ENCODE measurements at places on chromosomes 6 and 20.

DNA sequence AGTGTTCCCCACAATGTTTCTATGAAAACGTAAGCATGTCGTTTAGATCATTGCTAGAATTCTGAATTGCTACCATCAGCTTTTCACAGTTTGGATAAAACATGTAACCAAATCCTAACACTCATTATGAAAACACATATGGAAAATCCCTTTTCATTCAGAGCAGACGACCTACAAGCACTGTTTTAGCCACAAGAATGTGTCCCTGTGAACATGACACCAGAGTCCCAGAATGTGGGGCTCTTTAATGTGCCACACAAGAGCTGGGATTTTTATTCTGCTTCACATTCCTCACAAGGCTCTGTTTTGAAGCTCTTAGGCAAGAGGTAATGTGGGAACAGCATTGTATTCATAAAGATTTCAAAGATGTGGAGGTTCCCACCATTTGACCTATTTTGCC lies 141.1 kb upstream of the CITED2 start:
- DNase-seq, result no peak

GRCh38 chr20:33667245-33667675 lies 517 bp downstream of the ACTL10 start:
- no peak for DNase-seq

- no peak for DNase-seq
Measured at GRCh38 chr6:167731216-167731615, 95.5 kb upstream of the AFDN start.

- DNase-seq, result no peak
Measured at GRCh38 chr6:119566546-119567260, 217.1 kb upstream of the MAN1A1 start.

DNA sequence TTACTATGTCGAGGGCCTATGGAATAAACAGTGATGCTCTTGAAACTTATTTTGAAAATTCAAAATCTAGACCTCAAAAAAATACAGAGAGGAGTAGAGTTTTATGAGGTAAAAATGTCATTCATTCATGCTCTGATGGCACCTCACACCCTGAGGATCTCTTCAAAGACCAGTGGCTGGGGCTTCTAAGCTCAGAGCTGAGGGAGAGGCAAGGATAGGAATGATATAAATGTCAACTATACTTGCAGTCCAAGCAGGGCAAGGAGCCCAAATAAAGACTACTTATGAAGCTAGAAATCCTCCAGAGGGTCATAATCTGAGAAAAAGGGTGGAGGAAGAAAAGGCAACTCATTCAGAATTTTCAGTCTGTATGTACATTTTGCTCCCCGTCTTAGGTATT lies 136.7 kb upstream of the CARMIL1 start:
- no peak for DNase-seq

DNA sequence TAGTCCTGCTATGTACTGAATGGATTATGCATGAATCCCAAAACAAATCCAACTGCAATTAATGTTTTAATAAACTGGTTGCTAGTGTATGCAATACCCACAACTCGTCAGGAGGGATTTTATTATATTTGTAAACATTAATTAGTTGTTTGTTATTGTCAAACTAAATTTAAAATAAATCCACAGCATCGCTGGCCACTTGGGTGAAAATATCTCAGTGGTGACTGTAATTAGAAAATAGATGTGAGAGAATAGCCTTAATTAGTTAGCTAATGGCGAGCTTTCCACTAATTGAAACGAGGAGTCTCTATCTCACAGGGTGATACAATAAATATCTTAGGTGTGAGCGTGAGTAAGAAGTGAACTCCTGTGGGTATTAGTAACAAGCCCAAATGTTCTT lies 176.8 kb downstream of the LINC00237 start:
- DNase-seq, result no peak

GRCh38 chr6:165060720-165061119 lies 248.7 kb downstream of the C6orf118 start:
- DNase-seq, result no peak

DNA sequence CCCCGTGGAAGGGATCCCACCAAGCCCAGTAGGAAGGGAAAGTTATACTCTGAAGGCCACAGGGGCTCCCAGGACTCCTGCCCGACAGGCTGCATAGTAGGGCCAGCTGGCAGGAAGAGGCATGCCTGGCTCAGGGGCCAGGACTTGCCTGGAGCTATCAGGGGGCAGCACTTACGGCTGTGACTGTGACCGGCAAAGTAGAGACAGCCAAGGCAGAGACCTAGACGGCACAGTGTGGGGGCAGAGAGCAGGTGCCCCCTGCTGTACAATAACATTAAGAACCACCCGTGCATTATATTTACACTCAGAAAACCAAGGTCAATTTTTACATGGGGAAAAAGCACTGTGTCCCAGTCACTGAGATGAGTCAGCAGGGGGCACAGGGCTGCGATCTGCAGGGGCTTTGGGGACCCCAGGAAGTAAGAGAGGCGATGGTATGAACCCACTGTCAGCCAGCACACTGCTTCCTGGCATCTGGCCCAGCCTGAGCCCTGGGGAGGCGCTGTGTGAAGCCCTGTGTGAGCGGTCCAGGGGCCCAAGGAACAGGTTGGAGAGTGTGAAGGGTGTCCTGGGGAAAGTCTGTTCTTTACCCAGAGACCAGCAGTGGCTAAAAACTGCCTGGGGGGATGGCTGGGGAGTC lies 9.9 kb downstream of the CCDC167 start:
- DNase-seq, result no peak

DNA sequence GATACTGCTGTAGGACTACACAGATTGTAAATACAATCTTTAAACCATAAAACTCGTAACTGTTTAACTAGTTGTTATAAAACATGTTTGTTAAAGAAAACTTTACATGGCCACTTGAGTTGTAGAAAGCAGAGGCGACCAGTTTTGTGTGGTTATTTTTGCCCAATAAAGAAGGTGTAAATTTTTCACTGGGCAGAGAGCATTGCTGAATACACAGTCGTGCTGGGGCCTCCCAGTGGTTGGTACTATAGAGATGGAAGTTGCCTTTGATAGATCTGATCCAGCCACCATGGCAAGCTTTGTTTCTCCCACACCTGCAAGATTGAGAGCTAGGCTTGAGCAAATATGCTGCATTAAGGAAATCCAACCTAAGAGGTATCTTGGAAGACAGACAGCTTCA lies 34.0 kb upstream of the YWHAB start:
- no peak for DNase-seq

GRCh38 chr6:38789256-38789655 lies 74.1 kb downstream of the DNAH8 start:
- no peak for DNase-seq

DNA sequence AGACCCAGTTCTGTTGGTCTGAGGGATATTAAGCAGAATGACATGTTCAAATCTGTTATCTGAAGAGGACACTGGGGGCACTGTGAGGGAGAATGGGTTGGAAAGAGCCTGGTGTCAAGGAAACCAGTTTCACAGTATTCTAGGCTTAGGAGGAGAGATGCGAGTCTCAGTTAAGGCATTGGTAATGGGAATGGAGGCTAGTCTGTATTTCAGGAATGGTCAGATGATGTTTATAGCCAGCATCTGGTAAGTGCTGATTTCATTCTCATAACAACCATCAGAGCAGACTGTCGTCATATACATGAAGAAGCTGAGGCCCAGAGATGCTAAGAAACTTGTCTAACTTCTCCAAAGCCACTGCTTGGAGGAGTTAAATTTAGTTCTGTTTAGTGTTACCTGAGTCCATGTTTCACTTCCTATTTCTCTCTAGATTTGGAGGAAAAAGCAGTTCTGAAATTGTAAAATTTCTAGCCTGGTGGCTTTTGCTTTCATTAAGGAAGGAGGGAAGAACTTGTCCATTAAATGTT lies 242.0 kb downstream of the ARID1B start:
- no peak for DNase-seq

GRCh38 chr6:151379933-151380847 lies 11.2 kb downstream of the ZBTB2 start:
- no peak for DNase-seq

GRCh38 chr6:38990475-38990874 lies 58.1 kb upstream of the GLP1R start:
- DNase-seq, result no peak

- DNase-seq, result no peak
Measured at GRCh38 chr20:62888406-62888805, 26.8 kb upstream of the TCFL5 start.

- DNase-seq, result no peak
Measured at GRCh38 chr6:39207416-39208222, 21.7 kb downstream of the KCNK5 start.

GRCh38 chr6:37339741-37340638 lies 13.8 kb upstream of the RNF8 start:
- DNase-seq, result no peak

DNA sequence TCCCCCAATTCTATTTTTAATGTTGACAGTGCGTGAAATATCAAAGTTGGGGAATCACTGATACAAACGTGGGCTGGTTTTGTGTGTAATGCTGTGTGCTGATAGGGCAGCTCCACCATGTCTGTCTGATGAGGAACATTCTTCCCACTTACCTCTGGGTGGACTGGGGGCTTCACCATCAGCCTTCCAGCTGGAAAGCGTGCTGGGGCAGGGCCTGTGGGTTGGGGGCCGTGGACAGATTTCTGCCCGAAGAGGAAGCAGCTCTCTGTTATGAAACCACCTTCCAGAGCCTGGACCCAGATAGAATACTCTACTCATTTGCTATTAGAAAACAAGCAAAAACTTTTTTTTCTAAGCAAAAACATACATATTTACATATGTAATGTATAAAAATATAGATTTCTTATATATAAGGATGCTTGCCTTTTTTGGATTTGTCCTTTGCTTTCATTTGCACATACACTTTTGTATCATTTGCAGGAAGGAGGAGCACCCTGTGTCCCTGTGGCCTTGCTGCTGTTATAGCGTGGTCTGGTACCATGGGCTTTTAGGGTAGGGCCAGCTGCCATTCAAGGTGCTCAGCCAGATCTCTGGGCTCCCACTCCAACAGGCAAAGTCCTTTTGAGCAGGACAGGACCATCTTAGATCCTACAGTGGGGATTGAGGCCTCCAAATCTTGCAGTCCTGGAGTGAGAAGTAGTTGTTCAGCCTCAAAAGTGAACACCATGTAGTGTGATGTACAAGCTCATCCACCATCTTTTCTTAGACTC lies 48.1 kb downstream of the DUSP22 start:
- no peak for DNase-seq

DNA sequence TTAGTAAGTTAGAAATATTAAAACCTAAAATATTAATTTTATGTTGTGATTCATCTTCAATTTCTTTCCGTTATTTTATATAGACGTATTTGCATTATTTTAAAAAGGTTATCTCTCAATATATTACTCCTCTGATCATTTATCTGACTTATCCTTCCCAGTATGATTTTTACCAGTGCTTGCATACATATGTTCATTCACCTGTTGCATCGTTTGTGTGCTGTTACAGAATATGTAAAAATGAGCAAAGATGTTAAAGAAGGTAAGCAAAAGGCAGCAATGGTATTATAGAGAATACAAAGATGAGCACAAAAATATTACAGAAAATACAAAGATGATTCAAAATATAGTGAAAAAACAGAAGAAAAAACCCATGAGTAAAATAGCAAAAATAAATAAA lies 48.9 kb downstream of the SYCP2 start:
- DNase-seq, result no peak

DNA sequence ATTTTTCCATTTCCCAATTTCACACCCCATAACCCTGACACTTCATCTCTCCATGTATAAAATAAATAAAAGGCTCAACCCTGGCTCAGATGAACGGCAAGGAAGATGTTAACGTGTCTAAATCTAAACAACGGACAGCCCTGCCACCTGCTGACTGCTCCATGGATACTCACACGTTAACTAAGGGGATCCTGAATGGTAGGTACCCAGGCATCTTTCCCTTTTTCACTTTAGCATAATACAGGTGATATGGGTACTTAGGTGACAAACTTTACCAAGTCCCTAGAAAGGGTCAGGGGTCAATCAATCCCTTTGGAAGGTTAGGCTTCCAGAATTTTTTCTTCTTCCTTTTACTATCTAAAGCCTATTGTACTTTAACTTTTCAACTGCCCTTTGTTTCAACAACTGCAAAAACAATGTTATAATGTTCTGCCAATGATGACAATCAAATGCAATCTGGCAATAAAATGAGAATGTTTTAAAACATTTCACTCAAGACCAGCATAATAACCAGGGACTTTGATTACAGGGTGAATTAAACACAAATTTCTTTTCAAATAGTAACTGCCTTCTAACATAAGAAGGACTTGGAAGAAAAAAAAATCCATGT lies 52.4 kb upstream of the IPCEF1 start:
- DNase-seq, result no peak

DNA sequence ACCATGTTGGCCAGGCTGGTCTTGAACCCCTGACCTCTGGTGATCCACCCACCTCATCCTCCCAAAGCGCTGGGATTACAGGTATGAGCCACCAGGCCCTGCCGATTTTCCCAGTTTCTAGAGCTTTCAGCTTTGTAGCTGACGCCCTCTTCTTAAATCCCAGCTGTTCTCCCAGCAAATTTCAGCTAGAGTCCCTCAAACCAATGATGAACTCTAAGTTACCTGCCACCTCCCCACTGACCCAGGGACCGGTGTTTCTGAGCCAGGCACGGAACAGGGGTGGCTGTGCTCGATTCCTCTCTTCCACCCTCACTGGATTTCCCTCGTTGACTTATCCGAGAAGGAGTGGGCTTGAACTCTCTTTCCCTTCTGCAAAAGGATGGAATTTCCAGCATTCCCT lies 39.1 kb downstream of the SUN5 start:
- DNase-seq, result no peak
